ENCODE measurements at places on chromosomes 2 and 18. TPM values are rescaled to one million over a fixed set of nuclear protein-coding genes. Genes with fewer than 3 reads are reported as not detected.

The ABCG5 gene
- not detected for polyA plus RNA-seq

The CNOT9 gene
- 20.6 TPM for polyA plus RNA-seq

The ALK gene
- polyA plus RNA-seq: 0.03 TPM

The KCNG3 gene
- polyA plus RNA-seq: not detected

The CNDP1 gene
- 0.04 TPM for polyA plus RNA-seq

The C2orf66 gene
- polyA plus RNA-seq: not detected

The SLC30A3 gene
- 0.16 TPM for polyA plus RNA-seq

All from psoas muscle (tissue), 8 donors.